ENCODE measurements at places on chromosomes 5 and 9.
A peak's percentile ranks its signal among the peaks of the same experiment; 100 is the strongest.

DNA sequence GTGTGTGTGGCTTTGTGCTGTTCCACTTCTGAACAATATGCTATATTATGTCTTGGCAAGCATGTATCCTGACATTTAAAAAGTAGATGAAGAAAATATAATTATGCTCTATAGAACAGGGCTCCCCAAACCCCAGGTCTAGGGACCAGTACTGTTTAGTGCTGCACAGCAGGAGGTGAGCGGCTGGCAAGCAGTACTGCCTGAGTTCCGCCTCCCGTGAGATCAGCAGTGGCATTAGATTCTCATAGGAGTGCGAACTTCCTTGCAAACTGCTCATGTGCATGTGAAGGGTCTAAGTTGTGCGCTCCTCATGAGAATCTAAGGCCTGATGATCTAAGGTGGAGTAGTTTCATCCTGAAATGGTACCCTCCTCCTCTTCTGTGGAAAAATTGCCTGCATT lies 979.1 kb upstream of the CTNND2 start:
- DNase-seq = no peak

- no peak for DNase-seq
These were observed 6.6 kb downstream of the CPLX2 start for GRCh38 chr5:175878021-175878420.

DNA sequence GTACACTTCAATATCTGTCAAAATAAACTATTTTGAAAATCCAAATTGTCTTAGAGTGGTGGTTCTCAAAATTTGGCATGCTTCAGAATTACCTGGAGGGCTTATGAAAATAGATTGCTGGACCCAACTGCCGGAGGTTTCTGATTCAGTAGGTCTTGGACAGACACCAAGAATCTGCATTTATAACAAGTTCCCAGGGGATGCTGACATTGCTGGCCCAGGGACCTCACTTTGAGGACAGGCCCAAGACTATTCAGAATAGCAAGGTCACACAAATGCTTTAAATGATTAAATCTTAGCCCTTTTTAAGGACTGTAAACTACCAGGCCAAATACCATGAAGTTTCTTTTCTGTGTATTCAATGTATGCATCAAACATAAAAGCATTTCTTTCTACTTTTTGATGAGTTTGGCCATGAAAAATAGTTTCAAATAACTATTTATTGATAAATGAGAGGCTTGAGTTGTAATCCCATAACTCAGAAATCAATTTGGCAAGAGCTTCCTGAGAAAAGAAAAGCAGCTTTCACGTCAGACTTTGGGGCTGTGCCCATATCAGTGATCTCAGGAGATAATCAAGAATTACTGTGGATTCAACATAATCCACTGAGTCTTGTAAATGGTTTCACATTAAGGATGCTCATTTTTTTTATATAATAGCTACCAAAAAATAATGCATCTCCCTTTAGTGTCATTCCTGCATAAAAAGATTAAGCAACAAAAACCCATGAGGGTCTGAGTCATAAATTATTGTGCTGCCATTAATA lies 191.4 kb downstream of the FRMD3 start:
- DNase-seq = no peak

DNA sequence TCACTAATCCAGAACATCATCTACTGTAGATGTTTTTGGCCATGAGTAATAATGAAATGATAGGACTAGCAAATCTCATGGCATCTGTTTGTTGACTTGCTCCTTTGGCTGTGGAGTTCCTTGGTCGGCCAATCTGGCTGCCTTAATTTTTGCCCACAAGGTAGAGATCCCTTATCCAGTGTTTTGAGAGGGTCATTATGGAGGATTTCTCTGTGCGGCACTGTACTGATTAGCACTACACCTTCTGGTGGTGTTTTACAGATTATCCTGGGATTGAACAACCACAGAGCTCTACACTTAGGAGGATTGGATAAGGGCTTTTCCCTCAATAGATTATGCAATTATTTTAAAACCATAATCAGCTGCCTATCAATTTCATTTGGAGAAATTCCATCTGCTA lies 3.2 kb upstream of the ENHO start:
- no peak for DNase-seq

DNA sequence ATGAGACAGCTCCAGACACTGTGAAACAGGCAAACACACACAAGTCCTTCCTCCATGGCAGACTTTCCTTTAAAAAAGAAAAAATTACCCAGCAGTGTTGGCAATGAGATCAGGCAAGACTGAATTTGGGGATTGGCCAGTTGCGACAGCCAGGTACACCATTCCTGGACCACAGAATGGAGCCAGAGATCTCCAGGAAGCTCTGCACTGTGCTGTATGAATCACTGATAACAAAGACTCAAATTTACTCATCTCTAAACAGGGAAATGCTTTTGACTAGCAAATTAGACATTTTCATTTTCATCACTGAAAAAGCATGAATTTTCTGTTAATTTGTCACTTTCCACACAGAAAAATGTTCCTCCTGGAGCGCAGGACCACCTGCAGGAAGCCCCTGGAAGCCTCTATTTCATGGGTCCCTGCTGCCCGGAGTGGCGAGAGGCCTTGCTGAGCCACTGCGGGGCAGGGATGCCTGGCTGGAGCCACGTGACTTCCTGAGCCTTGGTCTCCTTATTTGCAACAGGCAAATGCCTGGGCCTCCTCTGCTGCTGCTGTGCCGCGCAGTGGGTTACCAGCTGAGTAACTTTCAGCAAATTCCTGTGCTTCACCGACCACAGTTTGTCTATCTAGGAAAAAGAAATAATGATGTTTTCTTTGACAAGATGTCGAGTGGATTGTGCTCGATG lies 185.9 kb upstream of the ZNF618 start:
- DNase-seq = no peak

DNA sequence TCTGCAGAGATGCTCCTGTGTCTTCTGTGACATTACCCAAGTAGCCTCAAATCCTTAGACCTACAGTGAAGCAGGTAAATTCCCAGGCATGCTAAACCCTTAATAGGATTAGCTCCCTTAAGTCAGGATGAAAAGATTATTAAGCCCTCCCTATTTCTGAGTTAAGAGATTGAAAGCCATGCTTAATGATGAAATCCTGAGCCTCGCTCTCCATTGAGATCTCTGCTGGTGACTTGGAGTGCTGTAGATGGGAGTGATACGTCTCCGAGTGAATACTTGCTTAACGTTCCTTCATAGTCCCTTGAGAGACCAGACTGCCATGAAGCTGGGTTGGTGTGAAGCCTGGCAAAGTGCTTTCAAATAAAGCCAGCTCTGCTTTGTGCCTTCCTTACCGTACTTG lies 34.2 kb downstream of the AOPEP start:
- DNase-seq = no peak

GRCh38 chr9:38367898-38368297 lies 24.6 kb upstream of the ALDH1B1 start:
- no peak for DNase-seq

DNA sequence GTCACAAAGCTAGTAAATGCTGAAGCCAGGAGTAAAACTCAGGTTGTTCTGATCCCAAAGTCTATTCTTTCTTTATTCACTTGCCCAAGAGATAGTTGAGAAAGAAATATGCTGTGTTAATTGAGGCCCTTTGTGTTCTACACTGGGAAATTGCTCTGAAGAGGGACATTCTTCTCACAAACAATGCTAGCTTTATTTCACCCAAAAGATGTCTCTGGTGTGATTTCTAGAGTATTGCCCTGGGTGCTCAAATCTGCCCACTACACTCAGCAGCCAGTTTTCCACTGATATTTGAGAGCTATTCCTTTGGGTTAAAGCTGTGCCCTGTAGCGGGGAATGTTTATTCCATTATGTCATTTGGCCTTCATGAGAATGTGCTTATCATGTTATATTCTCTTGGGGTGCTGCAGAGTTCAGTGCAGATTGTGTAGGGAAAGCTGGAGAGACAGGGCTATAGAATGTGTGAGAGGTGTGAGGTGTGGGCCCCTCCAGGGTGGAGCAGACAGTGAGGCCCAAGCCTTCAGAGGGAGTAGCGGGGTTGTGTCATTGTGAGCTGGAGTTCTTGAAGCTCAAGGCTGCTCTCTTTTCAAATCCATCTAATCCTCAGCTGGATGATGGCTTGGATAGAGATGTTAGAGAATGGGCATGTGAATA lies 21.0 kb upstream of the C5orf63 start:
- DNase-seq = no peak

DNA sequence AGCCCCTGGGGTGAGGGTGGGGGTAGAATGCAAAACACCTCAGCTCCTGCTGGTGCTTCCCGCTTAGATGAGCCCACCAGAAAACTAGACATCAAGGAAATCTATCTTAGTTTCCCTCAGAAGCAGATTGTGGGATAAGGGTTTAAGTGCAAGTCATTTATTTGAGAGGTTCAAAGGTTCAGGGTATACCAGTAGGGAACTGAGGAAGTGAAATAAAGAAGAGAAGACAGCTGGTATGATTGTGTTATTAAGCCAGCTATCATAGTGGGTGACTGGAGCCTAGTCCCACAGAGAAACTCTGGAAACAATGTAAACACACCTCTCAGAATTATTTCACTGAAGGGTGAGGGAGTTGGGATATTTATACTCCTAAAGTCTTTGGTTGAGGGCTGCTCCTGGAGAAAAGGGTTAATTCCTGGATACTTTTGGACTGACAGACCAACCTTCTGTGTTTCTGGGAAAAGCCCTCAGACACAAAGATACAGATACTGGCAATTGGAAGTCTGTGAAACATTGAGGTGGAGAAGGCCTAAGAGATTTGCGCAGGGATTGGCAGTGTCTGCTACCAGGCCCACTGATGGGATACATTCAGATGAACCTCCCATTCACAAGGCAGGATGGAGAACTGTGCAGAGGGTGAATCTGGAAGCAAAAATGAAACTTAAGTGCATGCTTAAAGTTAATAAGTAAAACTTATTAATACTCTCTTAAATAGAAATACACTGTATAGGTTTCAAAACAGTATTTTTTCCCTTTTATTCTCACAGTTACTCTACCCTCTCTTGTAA lies 6.4 kb upstream of the DCTN4 start:
- DNase-seq = no peak

- DNase-seq = no peak
These were observed 209.3 kb downstream of the DAB2IP start for GRCh38 chr9:121860744-121861143.

DNA sequence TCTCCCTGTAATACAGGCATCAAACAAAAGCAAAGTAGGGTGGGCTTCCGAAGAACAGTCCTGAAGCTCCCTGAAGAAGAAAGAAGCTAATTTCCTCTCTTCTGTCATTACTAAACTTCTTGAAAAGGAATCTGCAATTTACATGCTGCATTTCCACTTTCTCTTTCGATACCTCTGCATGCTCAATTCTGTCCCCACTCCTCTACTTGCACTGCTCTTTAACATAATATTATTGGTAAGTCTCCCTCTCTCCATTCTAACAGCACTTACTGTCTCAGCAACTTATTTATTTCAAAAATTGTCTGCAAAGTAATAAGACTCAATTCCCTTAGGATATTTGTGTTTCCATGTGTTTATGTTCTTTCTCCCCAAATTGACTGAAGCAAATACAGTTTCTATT lies 3.9 kb upstream of the PLPP1 start:
- DNase-seq = peak; percentile 12

DNA sequence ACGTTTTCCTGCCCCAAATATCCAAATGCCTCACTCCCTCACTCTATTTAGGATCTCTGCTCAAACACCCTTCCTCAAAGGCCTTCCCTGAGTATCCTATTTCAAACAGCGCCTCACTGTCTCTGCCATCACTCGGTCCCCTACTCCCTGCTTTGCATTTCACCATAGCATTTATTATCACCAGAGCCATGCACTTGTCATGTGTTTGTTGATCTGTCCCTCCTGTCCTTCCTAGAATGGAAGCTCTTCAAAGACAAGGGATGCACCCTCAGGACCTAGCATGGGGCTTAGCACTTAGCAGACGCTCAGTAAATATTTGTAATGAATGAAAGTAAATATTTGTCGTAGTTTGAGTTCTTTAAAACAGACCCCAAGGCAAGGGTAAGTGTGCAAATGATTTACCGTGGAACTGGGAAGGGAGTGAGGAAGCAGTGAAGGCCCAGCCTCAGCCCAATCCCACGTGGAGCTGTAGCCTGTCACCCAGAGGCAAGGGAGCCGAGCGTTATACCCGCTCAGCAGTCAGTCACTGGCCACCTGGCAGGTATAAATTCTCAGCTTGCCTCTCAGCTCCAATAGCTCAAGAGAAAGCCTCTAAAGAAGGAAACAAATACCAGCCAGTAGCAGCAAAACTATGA lies 97.7 kb upstream of the KIF2A start:
- no peak for DNase-seq

GRCh38 chr5:3310541-3311261 lies 284.9 kb upstream of the IRX1 start:
- no peak for DNase-seq

DNA sequence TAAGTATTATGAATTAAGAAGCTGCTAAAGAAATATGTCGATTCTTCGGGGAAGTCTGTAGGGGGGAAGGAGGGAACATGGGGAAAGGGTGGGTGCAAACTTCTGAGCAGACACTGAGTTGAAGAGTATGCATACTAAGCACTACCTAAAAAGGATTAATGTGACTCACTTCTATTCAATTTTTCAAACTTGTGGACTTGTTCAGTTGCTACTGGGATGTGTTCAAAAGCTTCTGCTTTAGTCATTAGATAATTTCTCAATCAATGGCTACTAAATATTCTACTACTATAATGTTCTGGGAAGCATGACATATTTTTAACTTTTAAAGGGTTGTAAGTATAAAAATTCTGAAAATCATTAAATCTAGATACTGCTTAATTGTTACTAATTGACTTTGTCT lies 109.7 kb upstream of the FER start:
- no peak for DNase-seq

DNA sequence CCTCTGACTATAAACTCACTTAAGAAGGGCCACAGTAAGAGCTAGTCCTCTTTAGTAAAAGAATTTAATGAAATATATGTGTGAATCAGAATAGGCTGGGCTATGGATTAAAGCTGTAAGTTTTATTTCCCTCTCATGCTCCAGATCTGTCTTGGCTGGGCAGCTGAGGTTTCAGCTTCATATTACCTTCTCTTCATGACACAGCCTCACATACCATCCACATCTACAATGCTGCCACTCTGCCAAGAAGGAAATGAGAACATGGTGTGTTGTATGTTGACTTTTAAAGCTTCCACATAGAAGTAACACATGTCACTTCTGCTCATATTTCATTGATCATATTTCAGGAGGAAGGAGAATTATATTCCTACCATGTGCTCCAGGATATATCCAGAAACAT lies 776.0 kb upstream of the ACO1 start:
- no peak for DNase-seq

GRCh38 chr9:107390778-107391177 lies 98.8 kb downstream of the KLF4 start:
- DNase-seq = no peak

DNA sequence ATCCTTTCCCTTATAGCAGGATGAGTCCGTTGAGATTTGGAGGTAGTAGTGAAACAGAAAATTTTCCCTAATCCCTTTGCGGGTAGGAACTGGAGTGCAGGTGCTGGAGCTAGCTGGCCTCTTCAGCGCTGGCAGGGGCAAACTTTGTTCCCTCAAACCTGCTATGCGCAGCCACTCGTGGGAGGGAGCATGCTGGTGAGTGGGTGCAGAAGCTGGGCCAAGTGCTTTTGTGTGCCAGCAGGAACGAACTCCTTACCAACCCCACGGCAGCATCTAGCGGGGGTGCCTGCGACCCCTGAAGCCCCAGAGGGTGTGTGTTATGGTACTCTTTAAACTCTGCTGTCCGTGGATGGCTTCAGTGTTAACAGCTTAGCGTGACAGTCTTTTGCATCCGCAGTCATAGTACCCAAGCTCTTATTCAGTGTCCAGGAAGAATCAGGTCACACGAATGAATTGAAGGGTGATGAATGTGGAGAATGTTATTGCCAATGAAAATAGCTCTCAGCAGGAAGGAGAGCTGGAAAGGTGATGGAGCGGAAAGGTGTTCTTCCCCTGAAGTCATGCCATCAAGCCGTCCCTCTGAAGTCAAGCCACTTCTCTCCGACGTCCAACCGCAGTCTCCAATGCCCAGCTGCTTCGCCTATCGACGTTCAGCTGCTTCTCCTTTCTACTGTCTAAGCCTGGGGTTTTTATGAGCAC lies 1445.1 kb upstream of the CDH9 start:
- no peak for DNase-seq

All from stimulated activated naive CD4-positive, alpha-beta T cell (primary cell).